MM.1S (cell line): ENCODE measurements at places on chromosomes 5 and 9.

DNA sequence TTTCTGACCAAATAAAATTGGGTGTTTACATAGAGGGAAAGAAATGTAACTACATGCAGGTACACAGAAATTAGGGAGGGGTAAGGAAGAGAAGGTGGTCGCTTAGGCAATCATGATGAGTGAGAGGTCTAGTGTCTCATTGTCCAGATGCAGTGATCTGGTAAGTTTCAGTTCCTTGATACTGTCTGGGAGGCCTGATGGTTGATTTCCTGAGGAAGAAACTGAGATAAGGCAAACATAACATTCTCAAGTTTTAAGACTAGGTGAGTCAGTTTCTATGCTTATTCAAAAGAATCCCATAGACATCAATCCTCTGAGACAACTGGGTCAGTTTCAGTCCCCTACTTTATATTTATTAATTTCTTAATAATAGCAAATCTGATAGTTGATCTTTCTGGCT is 843.3 kb upstream of the CDH10 start:
- H3K36me3 ChIP-seq: no peaks in the 10 kb centered on the region
- H3K27me3 ChIP-seq: no peaks in the 10 kb centered on the region
- H3K27ac ChIP-seq: no peak overlapping the region

GRCh38 chr9:101362450-101362849 is 22.4 kb downstream of the BAAT start:
- H3K27me3 ChIP-seq: no peaks in the 10 kb centered on the region
- no peak for DNase-seq
- no peaks in the 10 kb centered on the region for H3K36me3 ChIP-seq

GRCh38 chr5:39191216-39191615 is 28.1 kb downstream of the FYB1 start:
- no peaks in the 10 kb centered on the region for H3K27me3 ChIP-seq
- H3K36me3 ChIP-seq: no peaks in the 10 kb centered on the region
- no peak overlapping the region for H3K4me3 ChIP-seq

DNA sequence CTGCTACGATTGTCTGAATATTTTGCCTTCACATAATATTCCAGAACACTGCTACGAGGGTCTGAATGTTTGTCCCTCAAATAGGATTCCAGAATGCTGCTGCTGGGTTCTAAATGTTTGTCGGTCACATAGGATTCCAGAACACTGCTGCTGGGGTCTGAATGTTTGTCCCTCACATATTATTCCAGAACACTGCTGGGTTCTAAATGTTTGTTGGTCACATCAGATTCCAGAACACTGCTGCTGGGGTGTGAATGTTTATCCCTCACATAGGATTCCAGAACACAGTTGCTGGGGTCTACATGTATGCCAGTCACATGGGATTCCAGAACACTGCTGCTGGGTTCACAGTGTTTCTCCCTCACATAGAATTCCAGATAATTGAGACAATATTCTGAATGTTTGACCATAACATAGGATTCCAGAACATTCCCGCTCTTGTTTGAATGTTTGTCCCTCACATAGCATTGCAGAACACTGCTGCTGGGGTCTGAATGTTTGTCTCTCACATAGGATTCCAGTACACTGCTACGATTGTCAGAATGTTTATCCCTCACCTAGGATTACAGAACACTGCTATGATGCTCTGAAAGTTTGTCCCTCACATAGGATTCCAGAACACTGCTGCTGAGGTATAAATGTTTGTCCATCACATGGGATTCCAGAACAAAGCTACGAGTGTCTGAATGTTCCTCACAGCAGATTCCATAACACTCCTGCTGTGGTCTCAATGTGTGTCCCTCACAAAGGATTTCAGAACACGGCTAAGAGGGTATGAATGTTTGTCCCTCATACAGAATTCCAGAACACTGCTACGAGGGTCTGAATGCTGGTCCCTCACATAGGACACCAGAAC is 201.8 kb downstream of the FOXD4L6 start:
- no peak overlapping the region for H3K27ac ChIP-seq
- no peaks in the 10 kb centered on the region for H3K4me1 ChIP-seq
- H3K36me3 ChIP-seq: no peaks in the 10 kb centered on the region
- no peak for DNase-seq

GRCh38 chr5:160970605-160971191 is 118.7 kb upstream of the ATP10B start:
- no peak overlapping the region for H3K4me3 ChIP-seq
- no peak overlapping the region for H3K27ac ChIP-seq
- no peaks in the 10 kb centered on the region for H3K36me3 ChIP-seq
- H3K27me3 ChIP-seq: no peaks in the 10 kb centered on the region
